ENCODE measurements at places on chromosomes 1 and 21.

DNA sequence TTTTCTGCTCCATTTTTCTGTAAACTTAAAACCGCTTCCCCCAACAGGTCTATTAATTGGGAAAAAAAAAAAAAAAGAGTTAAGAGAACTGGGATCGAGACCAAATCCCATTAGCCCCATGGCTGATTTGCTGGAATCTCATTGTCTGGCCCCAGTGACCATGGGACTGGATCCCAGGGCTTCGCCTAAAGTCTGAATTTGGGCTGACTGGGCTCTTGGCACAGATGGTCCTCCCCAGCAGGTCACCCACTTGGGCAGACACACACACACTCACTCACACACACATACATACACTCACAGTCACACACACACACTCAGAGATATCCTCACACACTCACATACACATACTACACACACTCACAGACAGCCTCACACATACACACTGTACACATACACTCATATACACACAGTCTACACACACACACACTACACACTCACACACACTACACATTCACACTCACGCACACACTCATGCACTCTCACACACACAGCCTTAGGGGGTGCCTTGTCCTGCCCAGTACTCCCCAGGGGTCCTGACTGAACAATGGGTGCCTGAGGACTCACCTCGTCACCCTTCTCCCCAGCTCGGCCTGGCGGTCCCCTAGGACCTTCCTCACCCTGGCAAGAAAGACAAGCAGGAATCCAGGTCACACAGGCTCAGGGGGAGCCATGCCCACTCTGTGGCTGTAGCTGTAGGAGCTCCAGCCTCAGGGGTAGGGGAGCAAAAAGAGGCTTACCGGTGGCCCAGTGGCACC lies 7.5 kb downstream of the COL9A2 start:
- DNase-seq, result no peak

GRCh38 chr1:244325056-244325758 lies 126.5 kb downstream of the ADSS2 start:
- DNase-seq, result peak; percentile 57

GRCh38 chr1:193070386-193070753 lies 11.0 kb downstream of the RO60 start:
- DNase-seq, result no peak

- DNase-seq, result no peak
Measured at GRCh38 chr1:236315092-236315491, 33.3 kb upstream of the ERO1B start.

DNA sequence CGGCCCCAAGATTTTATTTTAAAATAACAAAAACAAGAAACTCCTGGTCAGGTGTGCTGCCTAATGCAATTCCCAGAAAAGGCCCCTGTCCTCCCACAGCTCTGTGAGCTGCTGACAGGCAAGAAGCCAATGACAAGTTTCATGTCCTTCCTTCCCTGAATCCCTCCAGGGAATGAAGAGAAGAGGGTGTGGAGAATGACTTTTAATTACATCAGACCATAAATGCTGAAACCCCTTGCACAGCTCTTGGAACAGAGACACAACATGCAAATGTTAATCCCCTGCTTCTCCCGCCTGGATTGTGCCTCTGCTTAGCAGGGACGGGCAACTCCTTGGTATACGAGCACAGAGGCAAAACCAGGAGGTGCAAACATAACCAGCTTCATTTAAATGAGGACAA lies 228.1 kb upstream of the CAMK1G start:
- DNase-seq, result no peak

- no peak for DNase-seq
Measured at GRCh38 chr1:248817065-248817464, 8.7 kb downstream of the SH3BP5L start.

DNA sequence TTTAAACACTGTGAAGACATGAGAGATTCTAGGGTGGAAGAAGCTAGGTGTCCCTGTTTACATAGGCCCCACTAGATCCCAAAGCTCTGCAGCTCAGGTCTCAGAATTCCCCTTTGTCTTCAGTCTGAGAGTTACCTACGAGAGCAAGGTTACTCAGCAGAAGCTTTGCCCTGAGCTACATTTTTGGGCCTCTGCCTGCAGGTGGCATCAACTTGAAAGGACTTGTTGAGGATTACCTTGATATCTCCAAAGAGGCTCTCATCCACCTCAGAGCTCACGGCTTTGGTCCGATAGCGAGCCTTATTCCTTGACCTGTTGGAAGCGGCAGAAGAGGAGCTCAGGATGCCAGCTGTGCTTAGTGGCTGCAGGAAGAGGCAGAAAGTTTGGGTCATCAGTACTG lies 7.0 kb downstream of the CFAP45 start:
- DNase-seq, result no peak

GRCh38 chr1:91872000-91872399 lies 14.0 kb downstream of the TGFBR3 start:
- no peak for DNase-seq

GRCh38 chr21:45579383-45580180 lies 37.3 kb upstream of the SLC19A1 start:
- no peak for DNase-seq

- no peak for DNase-seq
Measured at GRCh38 chr1:151510020-151510405, 1.2 kb upstream of the CGN start.

- no peak for DNase-seq
Measured at GRCh38 chr1:196464480-196464941, 143.7 kb downstream of the KCNT2 start.

GRCh38 chr21:34882719-34883131 lies 166.4 kb downstream of the RUNX1 start:
- DNase-seq, result no peak

DNA sequence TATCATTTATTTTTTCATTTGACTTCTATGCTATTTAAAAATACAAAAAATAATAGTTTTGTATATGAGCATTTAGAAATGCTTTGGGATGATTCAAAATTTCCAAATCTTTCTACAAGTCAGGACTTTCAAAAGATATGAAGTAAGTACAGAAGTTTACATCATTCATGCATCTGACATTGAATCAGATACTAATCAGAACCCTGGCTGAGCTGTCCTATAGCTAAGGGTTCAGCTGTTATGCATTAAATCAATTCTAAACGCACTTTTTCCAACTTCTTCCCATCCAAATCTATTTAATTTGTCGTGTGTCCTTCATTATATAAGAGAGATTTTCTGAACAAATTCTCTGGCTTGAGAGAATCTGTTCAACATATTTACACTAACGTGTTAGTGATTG lies 779.4 kb downstream of the LTN1 start:
- DNase-seq, result no peak

GRCh38 chr1:60696512-60696911 lies 385.8 kb upstream of the NFIA start:
- DNase-seq, result no peak

DNA sequence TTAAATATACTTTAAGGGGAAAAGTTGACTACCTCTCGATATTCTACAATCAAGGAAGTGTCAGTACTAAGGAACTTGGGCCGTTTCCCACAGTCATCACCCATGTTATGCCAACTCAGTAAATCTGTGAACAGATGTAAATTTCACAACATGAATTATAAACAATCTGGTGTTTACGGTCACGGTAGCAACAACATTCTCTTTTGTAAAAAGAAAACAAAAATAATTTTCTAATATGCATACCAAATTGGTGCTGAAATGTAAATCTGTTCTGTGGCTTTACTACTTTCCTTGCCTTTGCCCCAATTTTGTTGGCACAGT lies 1.2 kb downstream of the SH3GLB1 start:
- no peak for DNase-seq

DNA sequence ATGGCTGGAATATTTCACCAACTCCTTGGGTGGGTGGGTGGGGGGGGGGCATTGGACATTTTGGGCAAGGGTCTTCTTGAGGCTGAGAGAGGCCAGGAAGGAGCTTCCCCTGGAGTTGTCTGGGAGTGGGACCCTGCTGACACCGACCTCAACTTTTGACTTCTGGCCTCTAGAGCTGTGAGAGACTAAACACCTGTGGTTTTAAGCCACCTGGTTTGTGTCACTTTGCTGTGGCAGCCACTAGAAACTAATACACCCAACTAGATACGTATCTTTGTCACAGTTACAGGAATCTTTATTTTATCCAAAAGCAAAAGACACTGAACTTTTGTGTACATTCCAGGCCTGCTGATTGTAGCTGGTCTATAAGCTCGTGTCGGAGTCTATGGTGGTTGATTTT lies 9.9 kb upstream of the RIPK4 start:
- no peak for DNase-seq
